ENCODE measurements at places on chromosomes 1 and 21. TPM values are rescaled to one million over a fixed set of nuclear protein-coding genes. Genes with fewer than 3 reads are reported as not detected.

GRCh38 chr1:160164121-160164520 is 12.7 kb downstream of the ATP1A4 start:
- DNase-seq: no peak

DNA sequence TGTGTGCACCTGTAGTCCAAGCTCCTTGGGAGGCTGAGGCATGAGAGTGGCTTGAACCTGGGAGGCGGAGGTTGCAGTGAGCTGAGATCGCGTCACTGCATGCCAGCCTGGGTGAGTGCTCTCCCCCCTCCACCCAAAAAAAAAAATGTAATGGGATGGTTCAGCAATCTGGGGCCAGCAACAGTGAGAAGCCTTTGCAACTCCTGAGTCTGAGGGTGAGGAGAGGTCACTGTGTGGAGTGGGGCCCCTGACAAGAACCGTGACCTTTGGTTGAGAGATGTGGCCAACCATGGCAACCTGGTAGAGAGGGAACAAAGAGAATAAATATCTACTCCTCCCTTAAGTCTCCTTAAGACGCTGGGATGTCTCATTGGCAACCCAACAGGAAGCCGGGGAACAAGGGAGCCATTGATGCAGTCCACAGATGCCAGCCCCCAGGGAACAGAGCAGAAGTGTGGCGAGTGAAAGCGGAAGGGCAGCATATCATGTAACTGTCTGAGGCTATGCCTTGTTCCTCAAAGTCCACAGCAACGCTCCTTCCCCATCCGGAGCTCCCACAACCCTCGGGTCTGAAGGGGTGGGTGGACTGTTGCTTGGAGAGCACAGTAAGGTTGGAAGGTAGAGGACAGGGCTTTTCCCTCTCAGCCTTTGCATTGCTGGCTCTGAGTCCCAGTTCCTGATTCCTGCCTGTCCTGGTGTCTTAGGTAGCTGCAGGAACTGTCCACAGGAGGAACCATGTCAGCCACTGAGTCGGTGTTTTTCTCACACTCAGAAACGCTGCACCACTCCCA is 8.3 kb downstream of the TRNP1 start:
- DNase-seq: peak; percentile 37

ODF2L gene
- 4.0 TPM for polyA plus RNA-seq

GRCh38 chr21:23401278-23401677 is 2206.0 kb downstream of the MRPL39 start:
- no peak for DNase-seq

SEC16B gene
- polyA plus RNA-seq: 0.81 TPM

DNA sequence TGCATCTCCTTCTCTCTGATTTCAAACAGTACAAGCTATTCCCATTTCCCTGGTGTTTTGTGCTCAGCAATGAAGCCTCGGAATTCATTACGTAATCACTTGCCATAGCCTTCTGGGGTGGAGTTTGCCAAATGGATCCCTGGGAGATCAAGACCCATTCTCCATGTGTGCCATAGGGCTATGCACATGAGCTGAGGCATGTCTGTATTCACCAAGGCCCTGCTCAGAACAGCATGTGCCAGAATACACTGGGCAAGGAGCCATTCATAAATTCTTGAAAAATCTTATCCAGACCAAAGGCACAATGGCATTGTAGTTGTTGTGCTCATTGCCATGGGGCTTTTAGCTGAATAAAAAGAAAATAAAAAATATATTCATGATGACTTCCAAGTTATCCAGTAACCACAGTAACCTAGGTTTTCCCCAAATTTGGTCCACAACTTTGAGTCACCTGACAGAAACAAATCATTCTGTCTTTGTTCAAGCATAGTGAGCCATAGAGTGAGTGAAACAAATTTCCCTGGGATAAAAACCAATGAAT is 53.0 kb downstream of the CRB1 start:
- no peak for DNase-seq

RHD gene
- not detected for polyA plus RNA-seq

- no peak for DNase-seq
These were observed 37.3 kb upstream of the ACTL8 start for GRCh38 chr1:17717594-17718535.

- no peak for DNase-seq
These were observed 33.5 kb downstream of the ZMYM1 start for GRCh38 chr1:35112668-35113067.

GRCh38 chr1:172650474-172651193 is 8.3 kb upstream of the FASLG start:
- DNase-seq: no peak

NBL1 gene
- 12.4 TPM for polyA plus RNA-seq

ADARB1 gene
- polyA plus RNA-seq: 4.1 TPM

- DNase-seq: no peak
These were observed 959 bp downstream of the AKR7A3 start for GRCh38 chr1:19287436-19288185.

SLAMF7 gene
- 0.06 TPM for polyA plus RNA-seq

MYOG gene
- polyA plus RNA-seq: 160 TPM

DNA sequence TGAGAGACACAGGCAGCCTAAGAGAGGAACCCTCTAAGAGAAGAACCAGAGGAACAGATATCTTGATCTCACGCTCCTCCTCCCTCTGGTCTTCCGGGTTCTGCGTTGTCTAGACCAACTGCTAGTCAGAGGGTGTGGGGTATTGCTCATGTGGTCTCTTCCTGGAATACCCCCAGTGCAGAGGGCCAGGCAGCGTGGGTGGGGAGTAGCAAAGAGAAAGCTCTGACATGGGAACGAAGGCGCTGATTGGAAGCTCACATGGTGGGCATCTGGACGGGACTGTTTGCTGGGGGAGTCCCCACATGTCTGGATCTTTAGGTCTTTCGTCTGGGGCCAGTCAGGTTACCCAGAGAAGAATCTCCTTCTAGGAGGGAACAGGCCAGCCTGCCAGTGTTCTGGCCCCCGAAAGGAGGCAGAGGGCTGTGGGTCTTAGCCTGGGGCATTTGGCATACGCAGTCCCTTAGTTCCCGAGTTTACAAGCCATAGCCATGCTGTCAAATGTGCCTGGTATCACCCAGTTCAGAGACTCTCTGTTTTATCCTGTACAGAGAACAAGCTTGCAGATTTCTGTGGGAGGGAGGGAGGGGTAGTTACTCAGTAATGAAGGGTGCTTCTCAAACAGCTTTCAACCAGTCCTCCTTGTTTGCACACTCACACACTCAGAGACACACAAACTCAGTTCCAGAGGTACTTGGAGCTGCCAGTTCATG is 18.3 kb upstream of the IL6R start:
- no peak for DNase-seq

DNA sequence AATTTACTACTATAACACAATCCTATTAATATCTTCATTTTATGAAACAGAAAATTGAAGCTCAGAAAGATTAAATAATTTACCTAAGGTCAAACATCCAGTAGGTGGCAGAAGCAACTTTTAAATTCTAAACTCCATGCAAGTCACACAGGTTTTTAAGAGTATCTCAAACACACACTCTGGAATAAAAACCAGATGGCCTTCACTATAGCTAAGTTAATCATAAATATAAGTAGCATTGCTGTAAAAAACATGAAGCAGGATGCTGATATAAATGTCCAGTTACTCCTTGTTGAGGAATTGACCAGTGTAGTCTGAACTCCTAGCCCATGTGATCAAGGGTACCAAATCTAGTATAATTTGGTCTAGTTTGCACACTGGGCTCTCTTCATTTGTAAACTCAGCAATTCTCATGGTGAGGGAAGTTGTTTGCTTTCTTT is 9.4 kb upstream of the FMO3 start:
- no peak for DNase-seq

GRCh38 chr1:10694274-10694632 is 102.2 kb downstream of the CASZ1 start:
- no peak for DNase-seq

OPTC gene
- not detected for polyA plus RNA-seq

AIRE gene
- polyA plus RNA-seq: 0.01 TPM

MAP3K21 gene
- polyA plus RNA-seq: 0.04 TPM

CASQ1 gene
- 412 TPM for polyA plus RNA-seq

FLG2 gene
- not detected for polyA plus RNA-seq

DNA sequence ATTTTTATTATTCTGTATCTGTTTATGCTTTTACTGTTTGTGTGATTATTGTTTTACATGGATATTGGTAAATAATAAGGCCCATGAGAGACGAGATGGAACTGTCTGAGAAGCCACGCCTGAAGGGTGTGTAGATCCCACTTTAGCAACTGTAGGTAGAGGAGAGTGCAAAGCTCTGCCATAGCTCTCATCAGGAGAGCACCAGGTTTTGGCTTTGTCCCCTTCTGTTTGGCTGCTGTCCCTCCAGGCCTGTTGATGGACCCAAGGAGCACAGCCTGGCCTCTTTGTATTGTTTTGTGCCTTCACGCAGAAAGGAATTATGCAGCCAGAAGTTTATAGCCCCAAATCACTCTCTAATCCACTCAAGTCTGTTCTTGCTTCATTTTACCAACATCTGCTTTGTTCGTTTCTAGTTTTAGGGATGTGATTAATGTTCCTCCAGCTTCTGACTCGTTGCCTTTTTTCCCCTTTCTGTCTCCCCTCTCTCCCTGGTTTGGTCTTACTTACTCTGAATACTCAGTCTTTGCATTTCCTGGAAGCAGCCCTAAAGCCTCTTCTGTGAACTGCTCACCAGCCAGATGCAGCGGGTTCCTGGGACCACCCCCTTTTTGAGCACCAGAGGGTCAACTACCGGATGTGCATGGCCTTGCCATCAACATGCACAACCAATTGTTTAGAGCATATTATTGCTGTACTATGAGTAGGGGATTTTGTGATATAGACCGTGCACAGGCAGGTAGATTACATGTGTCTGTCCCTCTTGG is 127.3 kb downstream of the HHAT start:
- DNase-seq: no peak

FMO4 gene
- polyA plus RNA-seq: 1.1 TPM

DNA sequence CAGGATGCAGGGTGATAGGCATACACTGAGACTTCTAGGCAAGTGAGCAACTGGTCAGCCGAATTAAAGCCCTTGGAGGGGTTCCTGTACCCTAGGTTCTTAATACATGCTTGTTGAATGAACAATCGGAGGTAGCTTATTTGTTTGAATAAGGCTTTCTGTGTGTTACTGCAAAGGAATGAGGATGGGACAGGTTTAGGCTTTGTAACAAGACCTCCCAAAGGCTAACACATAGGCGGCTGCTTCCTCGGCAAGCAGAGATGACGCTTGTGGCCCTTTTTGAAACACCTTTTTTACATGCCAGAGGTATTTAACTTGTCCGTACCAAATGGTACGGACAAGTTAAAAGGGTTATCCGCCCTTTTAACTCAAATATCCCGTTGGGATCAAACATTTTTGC is 511.6 kb downstream of the KIF26B start:
- DNase-seq: no peak

- no peak for DNase-seq
These were observed 57.4 kb upstream of the ADAMTS5 start for GRCh38 chr21:27024301-27024700.

MAP7D1 gene
- 165 TPM for polyA plus RNA-seq

GRCh38 chr1:1442069-1442770 is 6.7 kb downstream of the VWA1 start:
- DNase-seq: no peak

GRCh38 chr1:109274533-109275476 is 8.1 kb downstream of the PSRC1 start:
- peak; percentile 81 for DNase-seq

DNA sequence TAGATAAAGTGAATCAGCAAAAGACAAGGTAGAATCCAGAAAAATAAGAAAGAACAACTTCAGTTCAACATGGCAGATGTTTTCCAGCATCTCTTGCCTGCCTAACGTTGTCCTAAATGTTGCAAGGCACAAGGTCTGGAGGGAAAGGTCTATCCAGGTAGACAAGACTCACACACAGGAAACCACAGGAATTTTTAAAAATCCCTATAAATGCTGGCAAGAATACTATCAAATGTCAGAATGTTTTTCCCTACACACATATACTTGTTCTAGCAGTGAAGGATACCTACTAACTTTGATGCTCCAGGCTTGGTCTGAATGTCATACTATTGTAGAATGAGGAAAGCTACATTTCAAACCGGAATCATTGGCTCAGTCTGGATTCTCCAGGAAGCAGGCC is 10.6 kb downstream of the GJA5 start:
- DNase-seq: no peak

GRCh38 chr21:26572702-26573381 is at the start of gene CYYR1:
Gene CYYR1, minus strand, starts transcription at chr21:26573286. Its CDS starts 346 bp downstream, at chr21:26572940.
- DNase-seq: peak; percentile 46

DNA sequence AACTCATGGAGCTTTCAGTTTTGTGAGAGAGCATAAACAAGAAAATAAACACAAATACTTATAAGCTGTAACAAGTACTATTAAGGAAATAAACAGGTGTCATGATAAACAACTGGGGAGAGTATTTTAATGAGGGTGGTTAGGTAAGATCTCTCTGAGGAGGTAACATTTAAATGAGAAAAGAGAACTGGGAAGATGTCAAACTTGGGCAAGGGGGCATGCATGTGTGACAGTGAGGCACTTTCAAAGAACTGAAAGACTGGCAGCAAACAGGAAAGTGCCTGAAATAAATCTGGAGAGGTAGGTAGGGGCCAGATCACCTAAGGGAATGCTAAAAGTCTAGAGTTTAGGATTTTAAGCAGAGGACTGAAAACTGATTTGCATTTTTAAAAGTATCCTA is 37.8 kb downstream of the NSL1 start:
- DNase-seq: no peak

GRCh38 chr1:74579425-74579824 is 67.0 kb upstream of the LRRC53 start:
- no peak for DNase-seq

GRCh38 chr1:197876894-197877293 is 25.5 kb upstream of the C1orf53 start:
- DNase-seq: no peak

DNA sequence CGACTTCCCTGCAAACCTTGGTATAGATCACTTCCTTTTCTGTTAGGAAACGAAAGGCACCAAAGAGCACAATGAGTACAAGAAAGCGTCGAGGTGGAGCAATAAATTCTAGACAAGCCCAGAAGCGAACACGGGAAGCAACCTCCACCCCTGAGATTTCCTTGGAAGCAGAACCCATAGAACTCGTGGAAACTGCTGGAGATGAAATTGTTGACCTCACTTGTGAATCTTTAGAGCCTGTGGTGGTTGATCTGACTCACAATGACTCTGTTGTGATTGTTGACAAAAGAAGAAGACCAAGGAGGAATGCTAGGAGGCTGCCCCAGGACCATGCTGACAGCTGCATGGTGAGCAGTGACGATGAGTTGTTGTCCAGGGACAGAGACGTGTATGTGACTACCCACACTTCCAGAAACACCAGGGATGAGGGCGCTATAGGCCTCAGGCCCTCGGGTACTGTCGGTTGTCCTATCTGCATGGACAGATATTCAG is 18.5 kb downstream of the FAM89A start:
- no peak for DNase-seq

ADGRB2 gene
- 0.73 TPM for polyA plus RNA-seq

All from psoas muscle (tissue), 8 donors.